Endothelial cell of coronary artery (primary cell): ENCODE measurements at places on chromosomes 3 and 15. TPM values are rescaled to one million over a fixed set of nuclear protein-coding genes. Genes with fewer than 3 reads are reported as not detected.

The SLC51A gene
- not detected in 2 replicates for total RNA-seq

The HDAC11 gene
- total RNA-seq: 7.5 and 11.5 TPM in 2 replicates

The RTP3 gene
- not detected in 2 replicates for total RNA-seq

The ZNF660 gene
- total RNA-seq: 0.63 and 1.8 TPM in 2 replicates

The SPTBN5 gene
- total RNA-seq: 6.3 and 10.5 TPM in 2 replicates
